Progenitor cell of endocrine pancreas (in vitro differentiated cells): ENCODE measurements at places on chromosomes 3 and 15. TPM values are rescaled to one million over a fixed set of nuclear protein-coding genes. Genes with fewer than 3 reads are reported as not detected.

DNA sequence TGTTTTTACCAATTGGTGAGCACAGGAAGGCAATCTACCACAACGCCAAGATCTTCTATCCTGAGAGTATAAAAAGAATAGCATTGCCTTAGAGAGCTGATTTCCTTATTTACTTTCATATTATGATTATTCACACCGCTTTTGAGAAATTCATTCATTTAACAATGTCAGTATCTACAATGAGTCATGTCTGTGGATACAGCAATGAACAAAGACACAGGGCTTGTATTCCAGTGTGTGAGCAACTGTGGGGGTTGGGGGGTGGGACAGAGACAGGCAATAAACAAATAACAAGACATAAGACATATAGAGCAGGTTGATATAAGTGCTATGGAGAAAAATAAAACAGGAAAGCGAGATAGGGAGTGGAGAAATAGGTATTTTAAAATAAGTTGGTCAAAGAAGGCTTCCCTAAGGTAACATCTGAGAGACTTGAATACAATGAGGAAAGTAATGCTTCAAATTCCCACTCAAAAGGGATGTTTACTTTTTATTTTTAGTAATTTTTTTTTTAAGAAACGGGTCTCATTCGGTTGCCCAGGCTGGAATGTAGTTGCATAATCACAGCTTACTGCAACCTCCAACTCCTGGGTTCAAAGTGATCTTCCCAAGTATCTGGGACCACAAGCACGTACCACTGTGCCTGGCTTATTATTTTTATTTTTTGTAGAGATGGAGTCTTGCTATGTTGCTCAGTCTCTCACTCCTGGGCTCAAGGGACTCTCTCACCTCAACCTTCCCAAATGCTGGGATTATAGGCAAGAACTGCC is 45.7 kb downstream of the PGBD4 start:
- DNase-seq: no peak

- DNase-seq: no peak
Observed at GRCh38 chr3:194637541-194638400, 4.6 kb upstream of the TMEM44 start.

DNA sequence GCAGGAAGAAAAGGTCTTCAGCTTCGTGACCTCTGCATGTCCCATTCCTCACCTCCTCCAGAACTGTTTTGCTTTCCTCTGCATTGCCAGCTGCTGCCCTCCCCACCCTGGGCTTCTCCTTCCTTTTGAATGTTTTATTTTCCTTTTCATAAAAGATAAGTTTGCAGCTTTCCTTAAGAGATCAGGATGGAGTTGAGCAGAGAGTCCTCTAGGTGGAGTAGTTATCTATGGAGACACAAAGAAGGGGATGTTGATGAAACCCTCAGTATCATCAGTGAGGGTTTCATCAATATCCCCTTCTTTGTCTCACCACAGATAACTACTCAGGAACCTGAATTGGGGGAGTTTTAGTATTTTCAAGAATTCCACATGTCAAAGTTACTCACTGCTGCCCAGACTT is 19.0 kb upstream of the SLC25A36 start:
- no peak for DNase-seq

GRCh38 chr3:196989721-196990262 is 21.2 kb upstream of the PIGZ start:
- no peak for DNase-seq

- DNase-seq: peak; percentile 2
Observed at GRCh38 chr15:99962006-99962561, 228.8 kb upstream of the LYSMD4 start.

GRCh38 chr3:153289334-153289808 is 127.3 kb downstream of the RAP2B start:
- DNase-seq: no peak

- DNase-seq: no peak
Observed at GRCh38 chr3:53109891-53110771, 20.1 kb downstream of the RFT1 start.

GRCh38 chr3:21028412-21028811 is 722.6 kb downstream of the ZNF385D start:
- no peak for DNase-seq

DNA sequence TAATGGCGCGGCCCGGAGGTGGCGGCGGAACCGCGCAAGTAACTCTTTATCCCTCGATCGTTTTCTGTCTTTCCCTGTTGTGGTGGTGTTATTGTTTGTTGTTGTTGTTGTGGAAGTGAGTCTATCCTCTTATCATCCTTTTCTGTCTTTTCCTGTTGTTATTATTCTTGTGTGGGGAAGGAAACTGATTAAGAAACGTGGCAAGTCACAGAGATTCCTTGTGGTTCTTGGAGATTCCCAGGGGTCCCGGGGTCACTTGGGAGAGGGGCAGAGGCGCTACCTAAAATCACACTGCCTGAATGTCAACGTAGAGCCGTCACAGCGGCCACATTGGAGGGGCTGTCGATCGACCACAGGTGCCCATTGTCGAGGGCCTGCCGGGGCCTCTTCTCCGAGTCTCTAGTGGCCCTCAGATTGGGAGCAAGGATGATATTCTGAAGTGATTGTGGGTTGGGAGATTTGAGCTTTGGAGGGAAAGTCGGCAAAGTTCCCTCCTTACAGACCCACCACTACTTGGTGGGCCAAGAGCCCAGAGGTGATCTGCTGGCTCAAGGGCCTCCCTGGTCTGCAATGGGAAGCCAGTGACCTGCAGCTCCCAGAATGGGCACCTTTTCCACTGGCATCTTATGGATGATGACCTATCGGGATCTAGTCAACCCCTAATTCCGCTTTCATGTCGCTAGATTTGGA is 790 bp downstream of the PARP14 start:
- DNase-seq: no peak

- no peak for DNase-seq
Observed at GRCh38 chr3:114451561-114452018, 157.8 kb downstream of the TIGIT start.

DNA sequence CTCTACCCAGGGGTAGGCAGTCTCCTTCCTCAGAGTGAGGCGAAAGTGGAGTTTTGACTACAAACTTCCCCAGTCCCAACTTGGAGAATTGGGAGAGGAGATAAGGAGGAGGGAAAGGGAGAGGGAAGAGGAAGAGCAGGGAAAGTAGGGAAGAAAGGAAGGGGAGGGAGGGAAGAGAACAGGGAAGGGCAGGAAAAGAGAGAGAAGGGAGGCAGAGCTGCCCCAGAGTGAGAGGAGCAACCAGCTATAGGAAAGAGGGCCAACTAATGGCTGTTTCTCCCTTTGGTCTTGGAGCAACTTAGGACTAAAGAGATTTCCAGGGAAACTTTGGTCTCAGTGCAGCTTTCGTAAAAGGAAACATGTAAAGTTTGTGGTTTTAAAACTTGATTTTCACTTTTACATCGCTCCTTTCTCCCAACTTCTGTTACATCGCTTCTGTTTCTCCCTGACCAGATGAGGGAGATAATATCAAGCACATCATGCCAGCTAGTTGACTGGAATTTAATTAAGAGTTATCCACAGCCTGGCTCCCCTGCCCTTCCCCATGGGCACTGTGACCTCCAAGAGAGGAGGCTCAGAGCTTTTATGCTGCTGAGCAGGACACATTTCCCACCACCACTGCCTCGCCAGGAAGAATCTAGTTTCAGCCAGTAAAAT is 1.4 kb downstream of the CA12 start:
- DNase-seq: no peak

GRCh38 chr15:98381446-98381845 is 266.9 kb upstream of the IGF1R start:
- no peak for DNase-seq

DNA sequence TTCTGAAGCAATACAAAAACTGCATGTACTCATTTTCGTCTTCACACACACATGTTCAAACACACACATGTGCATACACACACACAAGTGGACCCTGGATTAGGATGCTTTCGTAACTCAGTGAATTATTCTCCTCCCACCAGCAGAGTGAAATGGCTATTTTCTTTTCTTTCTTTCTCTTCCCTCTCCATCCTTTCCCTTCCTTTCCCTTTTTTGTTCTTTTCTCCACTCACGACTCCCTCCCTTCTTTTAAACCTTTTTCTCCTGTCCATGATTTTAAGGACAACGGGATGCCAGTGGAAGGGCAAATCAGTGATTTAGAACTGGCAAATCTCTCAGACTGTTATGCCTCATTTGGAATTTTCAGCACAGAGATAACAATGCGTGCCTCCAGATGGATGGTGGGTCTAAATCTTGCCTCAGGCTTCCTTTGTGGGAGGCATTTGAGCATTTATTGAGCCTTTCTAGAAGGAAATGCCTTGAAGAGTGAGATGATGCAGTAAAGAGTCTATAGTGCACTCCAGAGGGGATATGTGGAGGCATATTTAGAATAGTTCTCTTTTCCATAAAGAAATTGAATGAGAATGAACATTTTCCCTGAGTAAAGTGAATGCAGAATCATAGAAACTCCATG is 130.4 kb upstream of the SLC7A14 start:
- DNase-seq: no peak

DNA sequence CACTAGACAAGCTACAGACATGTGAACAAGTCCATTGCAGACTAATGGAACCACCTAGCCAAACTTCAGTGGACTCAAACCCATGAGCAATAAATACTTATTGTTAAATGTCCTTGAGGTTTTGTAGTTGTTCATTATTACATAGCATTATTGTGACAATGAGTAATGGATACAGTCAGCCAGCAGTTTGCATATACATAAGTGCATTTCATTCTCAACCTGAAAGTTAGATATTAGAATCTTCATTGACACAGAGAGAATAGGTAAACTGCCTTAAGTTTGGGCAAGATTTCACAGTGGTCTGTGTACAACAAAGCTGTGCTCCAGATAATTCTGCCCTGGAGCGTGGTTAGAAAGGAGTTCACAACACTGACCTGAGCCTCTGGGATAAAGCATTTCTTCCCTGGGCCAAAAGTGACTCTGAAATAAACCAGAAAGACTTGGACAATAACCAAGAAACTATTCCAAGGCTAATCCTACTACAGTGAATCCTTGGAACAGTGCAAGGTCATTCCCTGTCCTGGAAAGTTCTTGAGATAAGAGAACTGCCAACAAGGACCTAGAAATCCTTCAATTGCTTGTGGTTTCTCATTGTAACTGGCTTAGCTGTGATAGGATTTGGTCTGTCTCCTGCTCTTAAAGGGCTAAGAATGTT is 225.5 kb upstream of the STT3B start:
- no peak for DNase-seq

DNA sequence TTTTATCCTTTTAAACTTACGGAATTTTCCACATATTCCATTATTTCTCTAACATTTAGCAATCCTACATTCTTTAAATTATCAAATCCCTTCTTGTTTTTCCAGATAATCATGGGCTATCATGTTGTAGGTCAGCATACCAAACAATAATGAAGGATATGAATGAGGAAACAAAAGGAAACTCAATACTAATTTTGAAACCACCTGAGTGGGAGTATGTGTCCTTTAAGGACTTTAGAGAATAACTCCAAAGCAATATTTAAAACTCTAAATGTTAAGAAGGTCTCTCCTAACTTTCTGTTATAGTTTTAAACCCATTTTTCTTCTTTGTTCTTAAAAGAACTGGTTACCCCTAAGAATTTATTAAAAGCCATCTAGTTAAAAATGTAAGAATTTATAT is 43.0 kb downstream of the TP53BP1 start:
- no peak for DNase-seq

GRCh38 chr3:175260145-175260794 is 401.1 kb downstream of the NAALADL2 start:
- no peak for DNase-seq

DNA sequence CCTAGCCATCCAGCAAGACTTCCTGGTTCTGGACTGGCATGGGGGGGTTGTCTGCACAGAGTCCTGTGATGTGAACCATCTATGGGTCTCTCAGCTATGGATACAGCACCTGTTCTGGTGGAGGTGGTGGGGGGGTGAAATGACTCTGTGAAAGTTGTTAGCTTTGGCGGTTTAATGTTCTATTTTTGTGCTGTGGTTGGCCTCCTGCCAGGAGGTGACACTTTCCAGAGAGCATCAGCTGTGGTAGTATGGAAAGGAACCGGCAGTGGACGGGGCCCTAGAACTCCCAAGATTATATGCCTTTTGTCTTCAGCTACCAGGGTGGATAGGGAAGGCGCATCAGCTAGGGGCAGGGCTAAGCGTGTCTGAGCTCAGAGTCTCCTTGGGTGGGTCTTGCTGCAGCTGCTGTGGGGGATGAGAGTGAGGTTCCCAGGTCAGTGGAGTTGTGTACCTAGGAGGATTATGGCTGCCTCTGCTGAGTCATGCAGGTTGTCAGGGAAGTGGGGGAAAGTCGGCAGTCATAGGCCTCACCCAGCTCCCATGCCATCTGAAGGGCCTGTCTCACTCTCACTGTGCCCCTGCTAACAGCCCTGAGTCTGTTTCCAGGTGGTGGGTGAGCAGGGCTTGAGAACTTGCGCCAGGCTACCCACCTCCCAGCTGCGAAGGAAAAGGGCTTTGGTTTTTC is 7.1 kb upstream of the LARS2 start:
- DNase-seq: no peak

- no peak for DNase-seq
Observed at GRCh38 chr3:187044206-187044605, 95.1 kb downstream of the RPL39L start.

DNA sequence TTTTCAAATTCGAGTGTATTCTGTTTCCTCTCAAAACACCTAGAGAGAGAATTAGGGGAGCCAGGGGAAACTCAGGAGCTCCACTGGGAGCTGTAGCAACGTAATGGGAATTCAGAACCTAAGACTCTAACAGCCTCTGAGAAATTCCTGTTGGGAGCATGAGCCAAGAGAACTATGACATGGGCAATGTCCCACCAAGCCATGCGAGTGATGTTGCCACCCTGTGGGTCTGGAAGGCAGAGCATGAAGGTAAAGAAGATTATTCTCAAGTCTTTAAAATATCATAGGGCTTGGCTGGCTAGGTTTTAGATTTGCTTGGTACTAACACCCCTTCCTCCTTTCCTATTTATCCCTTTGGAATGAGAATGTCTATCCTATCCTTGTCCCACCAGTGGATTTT is 392.6 kb upstream of the ADAMTS9 start:
- no peak for DNase-seq

Gene LHFPL4
- total RNA-seq: 0.55 and 0.64 TPM in 2 replicates

Gene FMN1
- total RNA-seq: 0.41 and 1.2 TPM in 2 replicates

Gene PLA1A
- total RNA-seq: 0.18 TPM in 1 of 2 replicates, not detected in the other

Gene SEMA3G
- 0.79 and 1.1 TPM in 2 replicates for total RNA-seq

Gene SLC28A1
- not detected in 2 replicates for total RNA-seq

Gene CLEC3B
- total RNA-seq: not detected in 2 replicates

Gene CFAP100
- 0.79 and 1.00 TPM in 2 replicates for total RNA-seq

Gene TM4SF18
- 0.36 TPM in 1 of 2 replicates, not detected in the other for total RNA-seq

Gene STRIT1
- not detected in 2 replicates for total RNA-seq

Gene CSTA
- not detected in 2 replicates for total RNA-seq

Gene P2RY14
- total RNA-seq: not detected in 2 replicates

Gene SLC51A
- total RNA-seq: 0.34 and 0.62 TPM in 2 replicates

Gene FOXB1
- total RNA-seq: not detected in 2 replicates

Gene TMC3
- 0.07 and 0.10 TPM in 2 replicates for total RNA-seq

Gene TIGIT
- not detected in 2 replicates for total RNA-seq

Gene A4GNT
- total RNA-seq: 3.1 and 3.4 TPM in 2 replicates

Gene CELF6
- 1.2 and 1.4 TPM in 2 replicates for total RNA-seq
